ENCODE measurements at places on chromosomes 7 and 10. TPM values are rescaled to one million over a fixed set of nuclear protein-coding genes. Genes with fewer than 3 reads are reported as not detected.

DNA sequence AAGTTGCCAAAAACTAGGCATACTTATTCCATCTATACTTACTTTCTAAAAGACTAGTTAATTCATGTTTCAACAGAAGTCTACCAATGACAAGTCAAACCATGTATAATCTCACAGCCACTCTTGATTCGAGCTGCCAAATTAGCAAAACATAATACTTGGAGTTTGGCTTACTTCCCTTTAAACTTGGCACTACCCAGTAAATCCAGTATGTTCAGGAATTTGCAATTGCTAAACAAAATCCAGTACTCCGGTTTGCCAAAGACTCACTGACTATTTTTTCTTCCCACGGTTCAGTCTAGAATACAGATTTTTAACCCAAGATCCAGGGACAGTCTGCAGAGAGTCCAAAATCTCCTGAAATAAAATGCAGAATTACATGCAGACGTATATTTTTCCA, 4.6 kb downstream of the OAT start:
- DNase-seq, result no peak

DNA sequence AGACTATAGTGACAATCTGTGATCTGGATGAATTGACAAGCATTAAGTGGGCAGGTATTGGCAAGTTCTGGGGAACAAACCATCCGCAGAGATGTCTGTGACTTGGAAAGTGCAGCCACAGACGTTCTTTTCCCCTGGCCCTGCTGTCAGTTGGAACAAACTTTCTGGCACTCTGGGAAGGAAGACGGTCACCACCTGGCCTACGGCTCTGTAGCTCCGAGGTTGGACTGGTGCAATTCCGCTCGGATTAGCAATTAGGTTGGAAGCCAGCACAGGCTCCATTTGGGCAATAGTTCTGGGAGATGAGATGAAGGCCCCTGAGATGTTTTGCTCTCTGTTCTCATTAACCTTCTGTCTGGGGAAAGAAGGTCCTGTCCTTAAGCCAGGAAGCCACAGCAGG, 437.5 kb downstream of the CALN1 start:
- DNase-seq, result no peak

GRCh38 chr7:83447681-83448080, 201.3 kb downstream of the SEMA3E start:
- no peak for DNase-seq

GRCh38 chr10:80194373-80195045, 10.8 kb downstream of the ANXA11 start:
- no peak for DNase-seq

- no peak for DNase-seq
Observed at GRCh38 chr10:71659111-71659634, 60.4 kb downstream of the C10orf105 start.

- DNase-seq, result no peak
Observed at GRCh38 chr10:124185084-124185483, 91.7 kb upstream of the CHST15 start.

DNA sequence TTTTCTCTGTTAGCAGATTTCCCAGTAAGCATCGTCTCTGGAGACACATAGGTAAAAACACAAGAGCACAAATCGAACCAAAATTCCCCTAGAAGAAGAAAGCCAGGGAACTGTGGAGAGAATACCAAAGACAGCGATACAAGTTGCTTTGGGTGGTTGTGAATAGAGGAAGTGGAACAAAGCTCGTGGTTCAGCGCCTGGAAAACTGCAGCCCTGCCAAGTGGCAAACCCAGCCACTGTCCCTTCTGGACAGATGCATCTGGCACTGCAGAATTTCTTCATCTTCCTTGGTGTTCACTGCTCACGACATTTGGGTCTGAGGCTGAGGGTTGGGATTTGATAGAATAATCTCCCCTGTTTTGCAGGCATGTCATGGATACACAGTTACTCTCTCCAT, 733.8 kb downstream of the PARD3 start:
- DNase-seq, result no peak

- no peak for DNase-seq
Observed at GRCh38 chr10:1650542-1651269, 86.6 kb downstream of the ADARB2 start.

DNA sequence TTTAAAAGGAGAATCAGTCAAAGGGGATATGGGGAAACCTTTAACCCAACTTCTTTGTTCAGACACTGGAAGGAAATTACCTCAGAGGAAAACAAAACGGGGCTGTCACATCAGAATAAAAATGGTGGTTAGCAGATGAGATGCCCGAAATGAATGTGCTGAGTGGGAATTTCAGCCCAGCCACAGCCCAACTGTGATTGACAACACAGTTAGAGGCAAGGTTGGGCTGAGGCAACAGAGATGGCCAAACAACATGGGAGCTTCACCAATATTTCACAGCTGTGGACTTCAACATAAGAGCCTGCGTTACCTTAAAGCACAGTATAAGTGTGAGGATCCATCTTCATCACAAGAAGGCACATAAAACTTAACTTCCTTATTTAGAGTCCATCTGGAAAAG, 133.5 kb upstream of the PTPRZ1 start:
- DNase-seq, result no peak

DNA sequence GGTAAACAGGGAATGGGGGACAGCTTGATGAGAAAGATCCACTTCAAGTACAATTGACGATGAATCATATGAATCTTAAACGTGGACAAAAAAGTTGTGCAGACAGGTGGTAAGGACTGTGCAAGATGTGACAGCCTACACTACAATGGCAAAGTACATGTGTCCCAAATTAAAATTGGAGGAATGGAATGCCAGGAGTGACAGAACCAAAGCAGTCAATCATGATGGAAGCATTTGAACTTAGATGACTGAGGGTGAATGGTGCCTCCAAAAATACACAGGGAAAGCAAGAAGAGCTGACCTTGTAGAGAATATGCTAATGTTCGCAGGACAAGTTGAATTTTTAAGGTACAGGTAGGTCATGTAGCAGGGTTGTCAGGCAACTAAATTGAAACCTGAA, 150.3 kb upstream of the WNT16 start:
- no peak for DNase-seq

- no peak for DNase-seq
Observed at GRCh38 chr10:60430017-60430416, 40.3 kb upstream of the ANK3 start.

- DNase-seq, result peak; percentile 38
Observed at GRCh38 chr10:49606981-49607535, 3.1 kb upstream of the SLC18A3 start.

GRCh38 chr10:65708057-65708456, 1217.8 kb upstream of the LRRTM3 start:
- DNase-seq, result no peak

DNA sequence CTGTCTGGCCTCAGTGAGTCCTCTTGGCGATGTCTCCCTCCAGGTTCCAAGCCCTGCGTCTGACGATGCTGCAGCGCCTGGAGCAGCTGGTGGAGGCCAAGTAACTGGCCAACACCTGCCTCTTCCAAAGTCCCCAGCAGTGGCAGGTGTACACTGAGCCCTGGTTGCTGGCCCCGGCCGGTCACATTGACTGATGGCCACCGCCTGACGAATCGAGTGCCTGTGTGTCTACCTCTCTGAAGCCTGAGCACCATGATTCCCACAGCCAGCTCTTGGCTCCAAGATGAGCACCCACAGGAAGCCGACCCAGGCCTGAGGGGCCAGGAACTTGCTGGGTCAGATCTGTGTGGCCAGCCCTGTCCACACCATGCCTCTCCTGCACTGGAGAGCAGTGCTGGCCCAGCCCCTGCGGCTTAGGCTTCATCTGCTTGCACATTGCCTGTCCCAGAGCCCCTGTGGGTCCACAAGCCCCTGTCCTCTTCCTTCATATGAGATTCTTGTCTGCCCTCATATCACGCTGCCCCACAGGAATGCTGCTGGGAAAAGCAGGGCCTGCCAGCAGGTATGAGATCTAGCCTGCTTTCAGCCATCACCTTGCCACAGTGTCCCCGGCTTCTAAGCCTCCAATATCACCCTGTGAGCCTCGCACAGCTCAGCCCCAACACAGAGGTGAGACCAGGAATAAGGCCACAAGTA, 7.3 kb upstream of the ZNF22 start:
- DNase-seq, result peak; percentile 65

CFAP58 gene
- total RNA-seq, result not detected

SUN3 gene
- not detected for total RNA-seq

EGFR gene
- total RNA-seq, result 44.2 TPM
